Testis (tissue), 5 donors: ENCODE measurements at places on chromosomes 7 and 10. TPM values are rescaled to one million over a fixed set of nuclear protein-coding genes. Genes with fewer than 3 reads are reported as not detected.

The MMD2 gene
- total RNA-seq, result 21.6 TPM

The DLG5 gene
- total RNA-seq, result 54.8 TPM

The ARHGEF5 gene
- 5.2 TPM for total RNA-seq

The EGR2 gene
- 6.8 TPM for total RNA-seq

The GIMAP8 gene
- total RNA-seq, result 3.8 TPM

The TDRD1 gene
- total RNA-seq, result 25.7 TPM

The KIAA1549 gene
- total RNA-seq, result 8.0 TPM

The HKDC1 gene
- total RNA-seq, result 1.9 TPM

The HOGA1 gene
- 0.25 TPM for total RNA-seq

The CUL1 gene
- total RNA-seq, result 151 TPM

The MALRD1 gene
- total RNA-seq, result 19.3 TPM

The LAMTOR4 gene
- total RNA-seq, result 144 TPM

The PDZD7 gene
- 2.2 TPM for total RNA-seq

The TRIM73 gene
- 17.3 TPM for total RNA-seq

The PCLO gene
- 29.4 TPM for total RNA-seq

The ABCB4 gene
- total RNA-seq, result 2.6 TPM

The ECD gene
- 66.4 TPM for total RNA-seq

The WNT8B gene
- total RNA-seq, result 0.37 TPM

The CALML3 gene
- total RNA-seq, result 0.19 TPM

The TAS2R4 gene
- total RNA-seq, result 8.2 TPM

The HTR5A gene
- total RNA-seq, result 0.87 TPM

The CDK1 gene
- 11.8 TPM for total RNA-seq
